ENCODE measurements at places on chromosomes 2 and 18. TPM values are rescaled to one million over a fixed set of nuclear protein-coding genes. Genes with fewer than 3 reads are reported as not detected.

The PPP1R1C gene
- not detected for polyA plus RNA-seq

DNA sequence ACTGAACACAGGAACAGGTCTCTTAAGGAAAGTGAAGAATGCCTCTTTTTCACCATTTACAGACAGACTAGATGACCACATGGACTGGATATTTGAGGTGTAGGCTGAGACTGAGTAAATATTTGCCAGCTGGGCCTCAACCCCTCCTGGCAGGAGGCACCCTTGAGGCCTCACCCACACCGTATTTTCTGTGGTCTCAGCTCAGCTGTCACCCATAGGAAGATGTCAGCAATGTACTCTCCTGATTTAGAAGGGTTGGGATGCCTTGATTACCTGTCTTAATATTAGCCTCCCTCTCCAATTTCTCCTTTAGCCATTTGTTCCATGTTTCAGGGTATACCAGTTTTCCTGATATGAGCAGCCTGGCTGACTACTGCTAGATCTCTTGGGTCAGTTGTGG lies 20.3 kb downstream of the ADCYAP1 start:
- DNase-seq: no peak

DNA sequence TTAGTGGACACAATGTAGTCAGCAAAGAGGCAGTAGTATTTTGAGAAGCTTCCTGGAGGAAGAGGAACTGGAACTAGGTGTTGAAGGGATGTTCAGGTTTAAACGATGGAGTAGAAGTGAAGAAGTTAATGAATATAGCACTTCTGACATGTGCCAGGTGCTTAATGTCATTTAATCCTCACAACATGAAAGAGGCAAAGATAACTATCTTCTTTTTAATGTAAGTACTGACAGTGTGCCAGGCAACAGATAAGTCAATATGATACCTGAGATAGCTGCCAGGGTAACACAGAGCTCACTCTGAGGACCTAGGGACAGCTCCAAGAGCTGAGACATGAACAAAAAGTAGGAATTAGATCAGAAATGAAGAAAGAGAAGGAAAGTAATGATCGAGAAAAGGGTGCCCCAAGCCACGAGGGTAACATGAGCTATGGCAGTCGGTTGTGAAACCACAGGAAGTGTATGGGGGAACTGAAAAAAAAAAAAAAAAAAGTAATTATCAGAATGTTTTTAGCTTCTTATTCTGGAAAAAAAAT lies 140.7 kb downstream of the RNF144A start:
- DNase-seq: no peak

GRCh38 chr2:26172871-26173775 lies at the start of gene GAREM2:
GAREM2 (plus strand) TSS chr2:26173088; CDS start chr2:26173221, 133 bp downstream.
- no peak for DNase-seq

DNA sequence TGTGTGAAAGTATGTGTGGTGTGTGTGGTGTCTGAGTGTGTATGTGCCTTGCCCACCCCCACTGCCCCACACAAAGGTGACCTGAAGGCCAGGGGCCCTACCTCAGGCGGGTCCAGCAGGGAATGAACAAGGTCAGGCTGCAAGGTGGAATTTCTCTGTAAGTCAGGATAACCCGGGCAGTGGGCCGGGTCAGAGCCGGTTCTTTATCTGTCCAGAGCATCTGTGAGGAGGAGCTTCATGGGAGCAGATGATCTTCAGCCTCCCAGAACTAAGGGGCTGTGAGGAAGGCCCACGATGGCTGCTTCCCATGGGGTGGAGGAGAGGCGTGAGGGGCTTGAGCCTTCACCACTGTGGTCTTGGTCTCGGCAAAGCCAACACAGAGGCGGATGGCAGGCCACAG lies 150.3 kb downstream of the TFCP2L1 start:
- DNase-seq: no peak

DNA sequence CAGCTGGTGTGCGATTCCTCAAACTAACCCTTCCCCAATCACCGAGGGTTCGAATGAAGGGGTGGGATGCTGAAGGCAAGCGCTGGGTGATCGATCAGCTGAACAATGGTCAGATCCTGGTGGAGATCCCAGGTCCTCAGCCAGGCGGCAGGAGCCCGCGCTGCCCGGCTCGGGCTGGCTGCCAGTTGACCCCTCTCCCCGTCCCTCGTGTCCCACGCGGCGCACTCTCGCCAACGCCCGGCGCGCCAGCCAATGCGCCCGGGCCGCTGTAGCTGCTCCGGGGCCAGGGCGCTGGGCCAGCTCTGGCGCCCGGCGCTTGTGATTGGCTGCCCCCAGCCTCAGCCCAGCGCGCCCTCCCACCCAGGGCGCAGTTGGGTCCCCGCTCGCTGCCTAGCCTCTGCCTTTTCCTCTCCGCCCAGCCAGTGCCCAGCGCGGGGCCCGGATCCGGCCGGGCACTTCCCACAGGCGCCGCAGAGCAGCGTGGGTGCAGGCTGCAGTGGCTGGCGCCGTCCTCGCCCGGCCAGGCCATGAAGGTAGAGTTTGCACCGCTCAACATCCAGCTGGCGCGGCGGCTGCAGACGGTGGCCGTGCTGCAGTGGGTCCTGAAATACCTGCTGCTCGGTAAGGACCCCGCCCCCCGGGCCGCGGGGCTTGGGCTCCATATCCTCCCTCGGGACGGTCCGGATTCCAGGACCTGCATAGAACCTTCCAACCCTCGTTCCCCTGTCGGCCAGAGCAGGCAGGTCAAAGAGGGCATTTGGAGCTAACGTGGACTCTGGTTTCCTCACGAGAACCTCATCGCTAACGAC lies at the start of gene MOGAT1:
Gene MOGAT1, plus strand, starts transcription at position 400 of the 809 bp plus-strand sequence. Its CDS starts 128 bp downstream, at position 528.
- no peak for DNase-seq

DNA sequence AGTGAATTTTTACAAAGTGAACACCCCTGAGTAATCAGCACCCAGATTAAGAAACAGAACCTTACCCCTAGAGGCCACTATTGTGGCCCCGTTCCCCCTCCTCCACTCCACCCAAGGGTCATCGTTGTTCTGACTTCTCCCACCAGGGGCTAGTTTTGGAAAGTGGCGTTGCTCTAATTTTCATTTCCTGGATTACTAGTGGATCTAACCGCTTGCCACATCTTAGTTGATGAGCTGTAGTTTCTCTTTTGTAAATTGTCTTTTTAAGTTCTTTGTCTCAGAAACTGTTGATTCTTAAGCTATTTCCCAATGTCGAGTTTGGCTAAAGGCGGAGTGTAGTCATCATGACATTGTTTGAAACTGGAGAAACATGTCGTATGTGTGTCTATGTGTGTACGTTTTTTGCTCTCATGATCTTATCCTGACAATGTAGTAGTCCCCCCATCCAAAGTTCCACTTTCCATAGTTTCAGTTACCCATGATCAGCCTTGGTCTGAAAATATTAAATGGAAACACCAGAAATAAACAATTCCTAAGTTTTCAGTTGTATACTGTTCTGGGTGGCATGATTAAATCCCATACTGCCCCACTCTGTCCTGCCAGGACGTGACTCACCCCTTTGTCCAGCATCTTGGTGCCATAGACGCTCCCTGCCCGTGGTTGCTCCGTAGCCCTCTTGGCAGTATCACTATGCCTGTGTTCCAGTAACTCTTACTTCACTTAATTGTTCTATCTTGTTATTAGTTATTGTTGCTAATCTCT lies 71.0 kb upstream of the SP3 start:
- DNase-seq: no peak

GRCh38 chr2:27566628-27567027 lies 16.2 kb upstream of the ZNF512 start:
- no peak for DNase-seq

- DNase-seq: no peak
These were observed 12.7 kb downstream of the KDM3A start for GRCh38 chr2:86453836-86454235.

All from CD4-positive, CD25-positive, alpha-beta regulatory T cell (primary cell).